ENCODE measurements at places on chromosomes 5 and 9.

DNA sequence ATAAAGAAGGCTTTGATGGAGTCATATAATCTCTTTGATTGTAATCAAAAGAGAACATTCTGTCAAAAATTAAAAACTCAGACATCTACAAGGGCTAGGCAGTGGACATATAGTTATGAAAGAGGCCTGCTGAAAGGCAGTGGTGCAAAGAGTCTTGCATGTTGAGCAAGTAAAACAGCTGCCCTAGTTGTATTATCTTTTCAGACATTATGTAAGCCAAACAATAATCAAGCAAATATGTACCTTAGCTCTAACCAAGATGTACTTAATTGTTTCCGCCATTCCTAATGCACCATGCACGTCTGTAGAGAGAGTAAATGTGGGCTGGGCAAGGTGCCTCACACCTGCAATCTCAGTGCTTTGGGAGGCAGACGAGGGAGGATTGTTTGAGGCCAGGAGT lies 14.3 kb downstream of the GAPT start:
- DNase-seq: no peak

GRCh38 chr5:104016646-104017045 lies 454.1 kb upstream of the NUDT12 start:
- DNase-seq: no peak

- DNase-seq: no peak
Observed at GRCh38 chr5:157269761-157270272, 3.9 kb downstream of the CYFIP2 start.

DNA sequence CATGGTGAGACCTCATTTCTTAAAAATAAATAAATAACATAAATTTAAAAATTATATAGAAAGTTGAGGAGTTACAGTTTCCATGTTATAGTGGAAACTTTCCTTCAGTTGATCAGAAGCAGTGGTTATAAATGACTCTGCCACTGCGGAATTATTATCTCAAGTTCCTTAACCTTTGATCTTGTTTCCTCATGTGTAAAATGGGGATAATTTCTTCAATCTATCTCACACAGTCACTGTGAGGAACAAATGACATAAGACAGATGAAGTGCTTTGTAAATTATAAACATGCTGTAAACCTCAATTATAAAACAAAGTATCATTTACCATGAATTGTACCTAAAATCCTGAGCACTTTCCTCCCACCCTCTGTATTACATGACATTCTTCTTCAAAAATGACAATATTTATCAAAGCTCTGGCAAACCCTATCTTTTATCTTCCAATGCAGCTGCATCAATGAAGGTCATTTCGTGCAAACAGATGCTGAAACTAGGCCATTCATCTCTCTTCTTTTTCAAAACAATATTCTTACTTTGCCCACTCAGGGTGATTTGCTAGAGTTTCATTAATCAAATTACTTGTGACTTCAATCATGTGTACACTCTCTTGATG lies 46.8 kb downstream of the TMEM245 start:
- no peak for DNase-seq

DNA sequence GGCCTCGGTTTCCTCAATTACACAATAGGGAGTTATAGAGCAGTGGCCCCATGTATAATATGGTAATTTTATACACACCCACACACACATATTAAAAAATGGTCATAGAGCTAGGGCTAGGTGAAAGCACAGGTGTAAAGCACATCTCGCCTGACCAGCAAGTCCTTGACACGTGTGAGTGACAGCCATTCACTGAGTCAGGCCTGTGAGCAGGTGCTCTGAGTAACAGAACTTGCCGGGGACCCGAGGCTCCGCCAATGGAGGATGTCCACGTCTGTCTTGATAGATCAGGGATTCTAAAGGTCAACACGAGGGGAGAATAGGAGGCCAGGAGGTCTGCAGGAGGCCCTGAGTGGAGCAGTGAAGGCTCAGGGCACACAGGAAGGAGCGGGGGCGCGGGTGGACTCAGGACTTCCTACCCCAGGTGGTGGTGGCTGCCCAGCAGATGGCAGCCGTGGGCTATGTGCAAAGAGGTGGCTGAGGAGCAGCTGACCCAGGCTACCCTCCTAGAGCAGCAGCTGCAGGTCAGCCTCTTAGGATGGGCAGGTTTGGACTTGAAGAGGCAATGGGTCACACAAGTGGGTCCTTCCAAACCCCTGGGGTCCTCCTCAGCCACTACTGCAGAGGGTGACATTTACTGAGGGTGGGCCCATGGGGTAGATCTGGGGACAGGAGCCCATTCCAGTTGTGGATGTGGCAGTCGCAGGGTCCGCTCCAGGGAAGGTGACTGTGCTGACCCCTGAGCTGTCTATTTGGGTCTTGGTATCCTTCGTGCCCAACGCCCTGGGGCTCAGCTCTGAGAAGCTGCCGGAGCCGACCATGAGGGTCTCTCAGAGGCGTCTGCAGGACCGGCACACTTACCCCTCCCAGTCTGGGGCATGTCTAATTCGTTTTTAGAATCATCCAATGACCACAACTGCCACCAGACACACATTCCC lies 45.9 kb downstream of the PRRT1B start:
- DNase-seq: peak; percentile 62
